NCI-H1436 (cell line): ENCODE measurements at places on chromosomes 2 and 18.

GRCh38 chr2:104337869-104338268, 516.0 kb upstream of the POU3F3 start:
- no peak for DNase-seq

DNA sequence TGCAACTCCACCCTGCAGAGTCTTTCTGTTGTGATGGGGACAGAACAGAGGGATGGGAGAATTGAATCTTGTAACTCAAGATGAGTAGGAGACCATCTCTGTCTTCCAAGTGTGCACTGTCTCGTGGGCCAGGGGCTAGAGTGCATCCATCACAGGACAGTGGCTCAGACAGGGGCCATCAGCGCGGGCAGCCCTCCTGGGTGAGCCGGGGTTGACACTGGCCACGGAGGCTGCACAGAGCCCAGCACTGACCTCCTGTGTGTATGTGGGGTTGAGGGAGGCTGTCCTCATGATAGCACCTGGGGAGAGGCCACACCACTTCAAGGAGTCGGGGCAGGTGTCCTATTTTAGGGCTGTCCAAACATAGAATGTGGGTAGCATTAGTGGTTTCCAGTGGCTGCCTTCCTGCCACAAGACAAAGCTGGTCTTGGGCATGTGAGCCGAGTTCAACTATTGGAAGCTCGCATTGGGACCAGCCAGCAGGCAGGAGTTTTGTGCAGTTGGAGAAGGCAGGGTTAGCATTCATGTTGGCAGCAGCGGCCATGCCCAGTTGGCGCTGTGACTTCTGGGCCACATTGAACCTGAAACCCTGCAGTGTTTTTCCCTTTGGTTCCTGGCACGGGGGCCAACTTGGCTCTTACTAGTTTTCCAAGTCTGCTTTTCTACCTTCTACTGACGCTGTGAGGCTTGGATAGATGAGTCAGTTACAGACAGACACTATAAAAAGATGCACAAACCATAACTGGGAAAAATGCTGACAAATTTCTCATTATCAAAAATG, 45.3 kb downstream of the ACOXL start:
- no peak for DNase-seq

DNA sequence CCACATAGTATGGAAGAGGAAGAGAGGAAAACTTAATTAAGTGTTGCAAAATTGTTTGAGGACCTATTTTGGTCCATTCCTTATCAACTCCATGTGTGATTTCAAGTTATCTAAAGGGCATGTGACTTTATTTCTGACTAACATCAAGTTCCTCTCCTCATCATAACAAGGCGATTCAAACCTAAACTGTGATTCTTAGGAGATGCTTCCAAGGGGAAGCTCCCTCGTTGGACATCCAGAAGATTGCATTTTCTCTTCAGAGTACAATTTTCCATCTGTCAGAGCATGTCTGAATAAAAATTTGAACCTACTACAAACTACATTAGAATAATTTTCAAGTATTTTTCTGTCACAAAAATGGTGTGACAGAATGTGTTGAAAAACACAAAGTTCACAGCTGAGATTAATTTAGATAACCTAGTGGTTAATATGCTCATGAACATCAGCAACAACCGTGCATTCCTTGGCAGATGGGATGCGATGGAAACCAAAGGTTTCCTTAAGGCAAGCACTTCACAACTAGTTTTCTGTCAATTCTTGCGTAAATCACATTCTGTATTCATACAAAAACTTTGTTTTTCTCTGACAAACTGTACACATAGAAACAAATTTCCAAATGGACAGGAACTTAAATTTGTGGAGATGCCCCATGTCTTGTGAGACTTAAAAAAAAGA, 4.2 kb downstream of the SFT2D3 start:
- no peak for DNase-seq

GRCh38 chr18:77401173-77401572, 151.5 kb downstream of the GALR1 start:
- DNase-seq, result no peak

GRCh38 chr2:170816504-170817092, at the start of gene GAD1:
GAD1 (plus strand) TSS chr2:170816887; CDS start chr2:170818592, 1,705 bp downstream.
- DNase-seq, result peak; percentile 85

DNA sequence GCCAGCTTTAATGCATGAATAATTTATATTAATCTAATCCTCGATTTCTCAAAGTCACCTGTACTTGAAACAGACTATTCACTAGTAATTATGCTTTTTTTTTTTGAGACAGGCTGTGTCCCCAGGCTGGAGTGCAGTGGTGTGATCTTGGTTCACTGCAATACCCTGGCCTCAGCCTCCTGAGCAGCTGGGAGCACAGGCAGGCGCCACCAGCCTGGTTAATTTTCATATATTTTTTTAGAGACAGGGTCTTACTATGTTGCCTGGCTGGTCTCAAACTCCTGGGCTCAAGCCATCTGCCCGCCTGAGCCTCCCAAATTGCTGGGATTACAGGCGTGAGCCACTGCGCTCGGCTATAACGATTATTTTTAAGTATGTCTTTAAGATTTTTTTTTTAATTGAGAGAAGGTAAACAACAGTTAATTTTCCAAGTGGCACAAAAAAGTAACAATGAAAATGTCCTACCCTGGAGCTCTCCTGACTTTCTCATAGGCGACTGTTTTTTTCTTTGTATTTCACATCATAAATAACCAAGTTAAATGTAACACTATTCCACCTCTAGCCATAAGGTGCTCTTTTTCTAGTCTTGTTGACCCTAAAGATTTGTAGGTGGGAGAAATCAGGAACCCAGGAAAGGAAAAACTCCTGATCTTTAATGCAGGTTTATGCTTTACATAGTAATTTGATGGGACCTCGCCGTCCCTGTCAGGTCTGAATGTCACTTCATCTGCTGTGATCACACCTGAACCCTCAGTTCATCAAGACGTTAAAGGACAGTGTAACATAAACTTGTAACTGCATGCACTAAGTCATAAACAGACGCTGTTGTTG, 1.3 kb upstream of the ANKRD12 start:
- no peak for DNase-seq

DNA sequence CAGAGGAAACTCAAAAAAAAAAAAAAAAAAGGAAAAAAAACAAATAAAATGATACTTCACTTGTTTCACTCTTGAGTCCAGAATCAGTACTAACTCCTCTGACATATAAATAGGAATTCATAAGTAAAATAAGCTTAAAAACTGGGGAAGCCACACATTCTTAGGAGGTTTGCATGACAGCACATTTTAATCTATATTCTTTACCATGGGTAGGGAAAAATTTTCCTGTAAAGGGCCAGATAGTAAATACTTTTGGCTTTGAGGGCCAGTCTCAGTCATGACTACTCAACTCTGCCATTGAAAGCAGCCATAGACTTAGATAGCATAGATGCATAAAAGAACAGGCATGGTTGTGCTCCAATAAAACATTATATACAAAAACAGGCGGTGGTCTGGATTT, 145.2 kb downstream of the BCL11A start:
- no peak for DNase-seq

DNA sequence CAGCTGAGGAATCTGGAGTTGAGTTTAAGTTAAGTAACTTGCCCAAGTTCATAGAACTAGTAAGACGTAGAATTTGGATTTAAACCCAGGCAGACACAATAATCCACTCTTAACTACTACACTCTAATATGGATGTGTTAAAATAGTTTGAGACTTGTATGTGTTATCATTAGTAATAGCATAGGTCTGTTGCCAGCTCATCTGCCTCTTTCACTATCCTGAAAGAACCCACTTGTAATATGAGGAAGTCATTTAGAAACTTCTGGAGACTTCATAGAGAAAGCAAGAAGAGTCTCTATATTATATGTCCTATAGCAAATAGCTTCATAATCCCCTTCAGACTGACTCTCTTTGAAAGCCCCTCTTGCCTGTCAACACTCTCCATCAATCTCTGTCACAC, 43.0 kb upstream of the ACADL start:
- DNase-seq, result no peak

DNA sequence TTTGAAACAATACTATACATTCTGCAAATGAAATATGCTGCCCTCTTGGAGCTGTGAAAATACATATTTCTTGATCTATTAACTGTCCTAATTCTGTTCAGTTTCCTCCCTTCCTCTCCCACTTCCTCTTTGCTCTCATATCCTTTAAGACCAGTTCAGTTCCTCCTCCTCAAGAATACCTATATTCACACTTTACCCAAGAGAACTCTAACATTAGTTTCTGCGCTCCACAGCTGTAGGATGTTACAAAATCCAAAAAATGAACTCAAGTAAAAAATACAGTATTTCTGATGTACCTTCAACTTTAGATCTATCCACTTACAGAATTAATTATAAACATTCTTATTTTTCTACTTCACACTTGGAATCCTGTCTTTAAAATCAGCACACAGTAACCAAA, 5.4 kb downstream of the ITSN2 start:
- no peak for DNase-seq
